ENCODE measurements at places on chromosomes 11 and 22.

- no peak for DNase-seq
Measured at GRCh38 chr11:34859496-34859895, 56.7 kb downstream of the APIP start.

DNA sequence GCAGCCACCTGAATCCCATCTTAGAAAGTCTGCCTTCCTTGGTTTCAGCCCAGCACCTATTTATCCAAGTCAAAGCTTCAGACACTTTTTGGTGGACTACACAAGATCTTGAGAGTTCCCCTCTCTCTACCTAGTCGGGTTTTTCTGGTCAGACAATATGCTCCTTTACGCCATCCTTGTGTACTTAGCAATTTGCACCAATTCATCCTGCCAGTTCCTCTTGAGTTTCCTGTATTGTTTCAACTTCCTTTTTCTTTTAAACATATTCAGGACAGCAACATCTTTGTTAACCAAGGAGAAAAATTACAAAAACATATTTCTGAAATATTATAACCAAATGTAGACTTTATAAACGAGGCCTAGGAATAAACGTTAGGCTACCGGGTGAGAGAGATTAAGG, 368.2 kb upstream of the CADM1 start:
- DNase-seq, result no peak

- DNase-seq, result no peak
Measured at GRCh38 chr11:134512571-134513538, 100.8 kb upstream of the B3GAT1 start.

DNA sequence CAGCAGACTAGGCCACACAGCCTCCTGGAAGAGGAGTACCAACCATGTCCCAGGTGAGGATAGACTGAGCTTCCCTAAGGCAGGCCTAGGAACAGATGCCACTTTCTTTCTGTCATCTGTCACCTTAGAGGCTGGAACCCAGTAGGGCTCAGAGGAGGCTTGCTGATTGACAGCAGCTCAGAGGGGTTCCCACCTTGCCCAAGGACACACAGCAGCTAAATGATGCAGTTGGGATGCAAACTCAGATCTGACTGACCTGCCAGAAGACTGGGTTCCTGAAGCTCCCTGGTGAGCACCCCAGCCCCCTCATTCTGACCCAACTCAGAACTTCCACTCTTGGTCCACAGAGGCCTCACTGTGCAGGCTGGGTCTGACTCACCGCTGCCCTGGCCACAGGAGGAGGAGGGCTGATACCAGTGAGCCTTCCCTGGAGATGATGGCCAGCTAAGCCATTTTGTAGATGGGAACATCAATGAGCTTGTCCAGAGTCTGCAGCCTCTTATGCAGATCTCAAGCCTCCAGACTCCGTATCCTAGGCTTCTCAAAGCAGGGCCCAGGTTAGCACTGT, 14.0 kb downstream of the CAPN5 start:
- no peak for DNase-seq

DNA sequence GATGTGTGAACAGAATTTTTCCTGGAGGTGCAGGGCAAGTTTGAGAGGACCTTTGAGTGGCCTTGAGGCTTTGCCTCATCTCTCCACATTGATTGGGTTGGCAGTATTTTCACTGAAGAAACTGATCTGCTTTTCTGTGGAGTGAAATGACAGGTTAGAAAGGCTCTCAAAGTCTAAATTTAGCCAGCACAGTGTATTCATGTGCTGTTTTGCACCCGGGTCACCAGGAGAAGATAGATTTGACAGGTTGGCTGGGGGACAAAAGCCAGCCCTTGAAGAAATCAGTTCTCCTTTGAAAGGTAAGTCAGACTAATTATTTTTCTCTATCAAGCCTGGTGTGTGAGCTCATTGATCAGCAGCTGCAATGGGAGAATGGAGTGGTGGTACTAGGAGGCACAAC, 152.9 kb downstream of the DBX1 start:
- DNase-seq, result no peak

- no peak for DNase-seq
Measured at GRCh38 chr11:67463680-67464410, 5.2 kb downstream of the TMEM134 start.

DNA sequence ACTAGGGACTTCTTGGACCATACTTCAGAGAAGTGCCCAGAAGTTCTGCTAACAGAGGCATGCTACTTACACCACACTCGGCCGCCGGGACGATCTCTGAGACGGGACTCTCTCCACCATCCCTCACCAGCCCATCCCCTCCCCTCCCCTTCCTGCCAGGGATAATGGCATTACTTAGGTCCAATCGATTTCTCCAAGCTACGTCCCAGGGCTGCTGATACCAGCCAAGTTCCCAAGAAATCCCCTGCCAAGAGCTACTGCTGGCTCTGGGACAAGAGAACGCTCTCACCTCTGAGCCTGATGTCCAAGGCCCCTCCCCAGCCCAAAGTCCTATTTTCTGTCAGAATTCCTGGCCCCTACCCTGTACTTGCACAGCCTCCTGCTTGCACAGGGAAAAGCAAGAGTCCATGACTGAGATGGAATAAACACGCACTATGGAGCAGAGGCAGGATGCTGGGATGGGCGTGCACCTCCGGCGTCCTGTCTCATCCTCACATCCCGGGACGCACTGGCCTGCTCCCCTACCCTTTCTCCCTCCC, 42.7 kb downstream of the GDPD5 start:
- DNase-seq, result no peak

- no peak for DNase-seq
Measured at GRCh38 chr11:112212290-112212689, 13.9 kb upstream of the PTS start.

- DNase-seq, result no peak
Measured at GRCh38 chr11:10454878-10455631, at the start of gene AMPD3. TSS of gene AMPD3 (plus strand) at chr11:10455264. CDS start at chr11:10461520, 6,256 bp downstream.

DNA sequence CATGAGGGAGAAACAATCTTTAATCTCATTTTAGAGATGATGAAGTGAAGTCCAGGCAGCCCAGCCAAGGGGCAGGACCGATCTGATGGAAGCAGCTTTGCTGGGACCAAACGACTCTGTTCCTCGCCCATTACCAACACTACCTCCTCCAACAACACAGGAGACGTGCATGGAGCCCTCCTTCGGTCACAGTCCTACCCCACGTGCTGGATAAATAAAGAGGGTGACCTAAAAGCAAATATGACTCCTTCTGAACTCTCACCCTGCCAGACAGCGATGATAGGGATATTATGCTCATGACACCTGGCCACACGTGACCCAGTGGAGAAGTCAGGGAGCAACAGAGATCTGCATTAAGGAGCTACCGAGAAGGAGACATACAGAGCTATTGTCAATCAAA, 26.0 kb downstream of the SCGB1A1 start:
- DNase-seq, result no peak

GRCh38 chr11:43580735-43581369, 99.7 kb upstream of the HSD17B12 start:
- DNase-seq, result peak; percentile 79

GRCh38 chr11:8863838-8864237, 47.2 kb upstream of the AKIP1 start:
- DNase-seq, result no peak

GRCh38 chr11:44066732-44067141, 667 bp downstream of the ACCS start:
- DNase-seq, result peak; percentile 10

DNA sequence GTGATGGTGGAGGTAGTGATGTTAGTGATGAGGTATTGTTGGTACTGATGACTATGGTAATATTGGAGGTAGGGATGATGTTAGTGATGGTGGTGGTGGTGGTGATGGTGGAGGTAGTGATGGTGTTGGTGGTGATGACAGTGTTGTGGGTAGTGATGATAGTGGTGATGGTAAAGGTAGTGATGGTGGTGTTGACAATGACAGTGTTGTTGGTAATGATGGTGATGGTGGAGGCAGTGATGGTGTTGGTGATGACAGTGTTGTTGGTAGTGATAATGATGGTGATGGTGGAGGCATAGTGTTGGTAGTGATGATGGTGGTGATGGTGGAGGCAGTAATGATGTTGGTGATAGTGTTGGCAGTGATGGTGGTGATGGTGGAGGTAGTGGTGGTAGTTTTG, 65.1 kb downstream of the MYO7A start:
- no peak for DNase-seq

DNA sequence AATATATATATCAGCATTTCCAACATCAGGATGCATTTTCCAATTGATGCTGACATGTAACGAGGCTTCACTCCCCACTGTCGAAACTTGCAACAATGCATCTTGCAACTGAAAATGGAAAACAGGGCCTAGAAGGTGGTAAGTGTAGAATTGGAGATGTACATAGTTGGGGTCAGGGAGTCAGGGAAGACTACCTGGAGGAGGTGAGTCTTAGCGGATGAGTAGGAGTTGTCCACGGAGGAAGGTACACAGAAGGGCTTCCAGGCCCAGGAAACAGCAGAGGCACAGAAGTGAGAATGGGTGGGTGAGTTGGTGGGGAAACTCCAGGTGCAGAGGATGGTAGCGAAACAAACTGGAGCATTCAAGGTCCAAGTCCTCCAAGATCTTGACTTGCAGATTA, 2.0 kb upstream of the GRK2 start:
- no peak for DNase-seq

Data from brain (organoid and tissue), 16 donors.